Stimulated activated CD8-positive, alpha-beta memory T cell treated with anti-CD3 and anti-CD28 coated beads, Interleukin-4, amount 100 ng/mL, for 1 hour (primary cell): ENCODE measurements at places on chromosomes 2 and 18.
A peak's percentile ranks its signal among the peaks of the same experiment; 100 is the strongest.

DNA sequence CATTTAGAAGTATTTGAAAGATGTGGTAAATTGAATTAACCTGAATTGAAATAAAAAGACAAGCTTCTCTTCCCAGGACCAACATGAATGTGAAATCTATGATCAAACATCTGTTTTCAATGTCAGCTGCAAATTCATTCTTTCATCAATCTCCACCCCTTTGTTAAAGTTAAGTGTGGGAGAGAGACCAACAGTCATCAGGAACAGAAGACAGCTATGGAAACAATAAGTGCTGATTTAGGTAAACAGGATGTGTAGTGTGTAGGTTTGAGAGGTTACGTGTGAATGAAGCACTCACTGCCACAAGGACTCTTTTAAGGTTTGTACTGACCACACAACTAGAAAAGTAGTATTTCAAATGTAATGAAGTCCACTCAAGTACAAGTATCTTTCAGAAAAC is 1659.8 kb upstream of the CELF4 start:
- no peak for DNase-seq

DNA sequence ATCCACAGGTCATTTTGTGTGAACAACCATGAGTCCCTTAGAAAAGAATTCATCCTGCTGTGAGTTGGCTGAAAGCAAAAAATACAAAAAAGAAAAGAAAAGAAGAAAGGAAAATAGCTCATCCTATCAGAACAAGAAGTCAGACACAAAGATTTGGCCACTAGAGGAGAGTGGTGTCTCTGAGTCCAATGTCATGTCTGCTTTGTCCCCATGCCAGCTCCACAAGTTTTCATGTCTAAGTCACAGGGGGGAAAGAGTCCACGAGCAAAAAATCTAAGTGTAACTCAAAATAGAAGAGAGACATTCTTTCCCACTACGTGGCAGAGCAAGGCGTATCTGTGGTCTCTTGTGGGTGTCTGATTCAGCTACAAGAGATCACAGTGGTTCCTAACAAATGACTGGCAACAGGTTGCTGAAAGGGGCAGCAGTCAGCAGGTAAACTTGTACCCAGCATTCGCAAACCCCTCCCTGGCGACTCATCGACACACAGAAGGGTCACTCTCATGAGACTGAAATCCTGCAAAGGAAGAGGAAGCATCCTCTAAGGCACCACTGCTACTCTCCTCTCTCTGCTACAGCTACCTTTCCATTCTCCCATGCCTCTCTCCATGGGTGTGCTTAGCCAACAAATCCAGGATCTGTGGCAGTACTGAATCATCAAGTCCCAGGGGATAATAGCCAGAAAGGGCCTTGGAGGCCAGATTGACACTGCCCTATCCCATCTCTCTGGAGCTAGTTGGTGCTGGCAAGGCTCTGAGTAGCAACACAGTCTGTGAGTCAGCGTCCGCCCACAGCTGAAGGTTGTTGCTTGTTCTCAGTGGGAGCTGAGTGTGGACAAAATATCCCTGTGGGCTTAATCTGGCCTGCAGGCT is 123.0 kb upstream of the SLC39A10 start:
- peak; percentile 25 for DNase-seq

DNA sequence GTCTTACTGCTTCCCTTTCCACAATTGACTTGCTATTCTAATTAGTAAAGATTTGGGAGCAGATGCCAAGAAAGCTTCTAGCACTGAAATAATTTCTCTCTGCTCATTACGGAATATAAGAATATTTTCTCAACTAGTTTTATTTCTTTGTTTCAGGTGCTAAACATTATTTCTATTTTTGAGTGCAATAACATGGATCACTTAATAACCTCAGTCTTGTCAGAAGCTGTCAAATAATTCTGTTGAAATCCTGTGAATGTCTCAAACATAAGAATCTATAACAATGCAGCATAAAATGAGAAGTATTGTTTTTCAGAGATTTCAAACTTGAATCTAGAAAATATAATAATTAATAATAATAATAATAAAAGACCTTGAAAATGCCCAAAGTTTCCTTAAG is 1221.0 kb downstream of the DSC3 start:
- no peak for DNase-seq

GRCh38 chr2:202541137-202541536 is 93.6 kb upstream of the FAM117B start:
- no peak for DNase-seq

DNA sequence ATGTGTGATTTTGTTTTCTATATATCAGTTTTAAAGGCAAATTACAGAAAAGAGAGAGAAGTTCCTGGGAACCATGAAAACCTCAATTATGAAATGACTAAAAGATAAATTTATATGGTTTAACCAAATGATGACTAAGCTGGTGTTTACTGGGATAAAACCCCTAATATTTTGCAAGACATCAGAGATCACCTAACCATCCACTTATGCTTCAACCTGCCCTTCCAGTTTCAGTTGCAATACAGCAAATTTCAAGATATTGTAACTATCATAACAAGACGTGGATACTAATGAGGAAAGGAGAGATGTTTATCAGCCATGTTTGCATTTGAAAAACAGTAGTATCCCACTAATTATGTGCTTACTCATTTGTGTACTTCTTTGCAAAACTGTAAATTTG is 108.2 kb downstream of the GAREM1 start:
- DNase-seq, result no peak

GRCh38 chr2:132691556-132691955 is 21.6 kb upstream of the LYPD1 start:
- DNase-seq, result no peak

DNA sequence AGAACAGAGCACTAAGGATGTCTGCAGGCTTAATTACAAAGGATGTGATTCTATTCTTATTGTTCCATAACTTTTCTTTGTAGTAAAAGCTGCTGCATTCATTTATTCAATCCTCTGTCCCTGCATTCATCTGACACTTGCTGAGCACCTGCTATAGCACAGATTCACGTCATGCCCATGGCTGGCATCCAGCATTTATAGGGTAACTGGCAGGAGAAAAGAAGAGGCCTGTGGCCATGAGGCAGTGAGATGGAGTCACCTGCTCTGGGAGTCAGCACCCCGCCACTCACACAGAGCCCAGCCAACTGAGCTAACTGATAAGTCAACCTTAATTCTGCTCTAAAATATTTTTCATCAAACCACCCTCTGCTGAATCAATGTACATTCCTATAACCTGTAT is 18.3 kb upstream of the CDC42EP3 start:
- DNase-seq, result no peak

DNA sequence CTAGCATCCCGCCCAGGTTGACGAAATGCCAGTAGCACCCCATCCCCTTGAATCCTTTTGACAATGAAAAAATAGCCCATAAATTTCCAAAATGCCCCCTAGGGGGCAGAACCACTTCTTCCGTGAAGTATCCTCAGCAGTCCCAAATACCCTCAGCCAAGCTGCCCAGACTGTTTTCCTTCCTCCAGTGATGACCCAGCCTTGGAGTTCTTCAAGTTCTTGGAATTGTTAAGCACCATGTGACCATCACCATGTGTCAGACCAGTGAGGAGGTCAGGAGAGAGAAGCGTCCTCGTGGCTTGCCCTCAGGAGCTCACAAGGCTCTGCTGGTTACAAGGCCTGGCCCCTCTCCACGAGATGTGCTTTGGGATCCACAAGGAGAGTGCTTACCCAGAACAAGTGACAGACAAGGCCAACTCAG is 1.4 kb upstream of the SLC23A3 start:
- DNase-seq, result no peak

DNA sequence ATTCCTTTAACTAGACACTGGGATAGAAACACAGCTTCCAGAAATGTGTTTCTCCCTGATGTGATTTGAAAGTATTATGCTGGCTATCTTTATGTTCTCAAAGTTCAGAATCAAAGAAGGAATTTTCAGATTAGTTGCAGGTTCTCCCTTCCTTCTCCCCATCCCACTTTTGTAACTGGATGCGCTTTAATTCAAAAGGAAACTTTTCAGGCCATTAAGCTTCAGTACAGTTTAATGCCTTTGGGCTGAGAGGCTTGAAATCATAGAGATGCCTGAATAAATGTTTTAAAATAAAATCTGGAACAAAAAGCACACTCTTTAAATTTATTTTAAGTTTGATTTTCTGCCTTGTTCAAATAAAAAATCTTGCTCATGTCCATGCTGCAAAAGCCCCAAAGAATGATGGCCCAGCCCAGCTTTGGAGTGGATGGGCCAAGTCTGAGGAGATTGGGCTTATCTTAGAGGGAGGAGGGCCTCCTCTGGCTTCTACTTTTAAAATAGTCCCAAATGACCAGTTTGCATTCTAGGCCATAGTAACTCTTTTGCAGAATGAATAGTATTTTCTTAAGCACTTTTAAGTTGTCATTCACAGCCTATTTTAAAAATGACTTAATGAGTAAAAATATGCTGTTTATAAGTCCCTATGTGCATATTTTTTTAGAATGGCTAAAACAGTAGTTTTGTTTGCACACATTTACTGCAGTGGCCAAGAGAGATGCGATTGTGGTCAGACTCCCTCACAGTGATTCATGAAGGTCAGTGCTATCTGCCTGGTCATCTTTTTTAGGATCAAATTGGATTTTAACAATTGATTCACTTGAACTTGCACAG is 129.2 kb downstream of the MTX2 start:
- no peak for DNase-seq

- no peak for DNase-seq
Measured at GRCh38 chr18:36396190-36396589, 98.7 kb downstream of the FHOD3 start.

DNA sequence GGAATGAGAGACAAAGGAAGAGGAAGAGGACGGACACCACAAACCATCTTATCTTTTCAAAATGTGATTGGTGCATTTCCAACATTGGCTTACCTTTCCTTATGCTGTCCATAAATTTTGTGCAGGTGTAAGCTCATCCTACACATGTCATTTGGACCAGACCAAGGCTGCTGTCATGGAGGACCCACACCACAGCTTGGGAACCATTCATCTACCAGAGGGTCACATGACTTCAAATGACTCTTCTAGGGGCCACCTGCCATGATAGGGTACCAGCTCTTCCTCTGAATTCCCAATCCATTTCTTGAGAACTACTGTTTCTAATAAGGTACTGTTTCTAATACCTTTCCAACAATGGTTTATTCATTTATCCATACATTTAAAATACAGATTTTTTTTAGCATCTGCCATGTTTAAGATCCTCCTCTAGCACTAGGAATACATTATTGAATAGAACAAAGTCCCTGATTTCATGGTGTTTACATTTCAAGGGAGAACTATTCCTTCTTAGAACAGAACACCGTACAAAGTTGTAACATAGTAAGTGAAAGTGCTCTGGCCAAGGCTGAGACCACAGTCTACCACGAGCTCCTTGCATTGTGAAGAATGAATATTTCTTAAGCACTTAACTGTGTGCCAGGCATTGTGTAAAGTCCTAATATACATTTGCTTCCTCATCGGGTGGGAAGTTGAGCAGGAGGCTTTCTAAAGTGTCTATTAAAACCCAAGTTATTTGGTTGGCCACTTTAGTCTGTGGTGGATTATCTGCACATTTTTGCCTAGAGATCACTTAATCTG is 246.1 kb upstream of the FN1 start:
- no peak for DNase-seq

- no peak for DNase-seq
Measured at GRCh38 chr18:75517286-75517685, 89.8 kb upstream of the SMIM21 start.

DNA sequence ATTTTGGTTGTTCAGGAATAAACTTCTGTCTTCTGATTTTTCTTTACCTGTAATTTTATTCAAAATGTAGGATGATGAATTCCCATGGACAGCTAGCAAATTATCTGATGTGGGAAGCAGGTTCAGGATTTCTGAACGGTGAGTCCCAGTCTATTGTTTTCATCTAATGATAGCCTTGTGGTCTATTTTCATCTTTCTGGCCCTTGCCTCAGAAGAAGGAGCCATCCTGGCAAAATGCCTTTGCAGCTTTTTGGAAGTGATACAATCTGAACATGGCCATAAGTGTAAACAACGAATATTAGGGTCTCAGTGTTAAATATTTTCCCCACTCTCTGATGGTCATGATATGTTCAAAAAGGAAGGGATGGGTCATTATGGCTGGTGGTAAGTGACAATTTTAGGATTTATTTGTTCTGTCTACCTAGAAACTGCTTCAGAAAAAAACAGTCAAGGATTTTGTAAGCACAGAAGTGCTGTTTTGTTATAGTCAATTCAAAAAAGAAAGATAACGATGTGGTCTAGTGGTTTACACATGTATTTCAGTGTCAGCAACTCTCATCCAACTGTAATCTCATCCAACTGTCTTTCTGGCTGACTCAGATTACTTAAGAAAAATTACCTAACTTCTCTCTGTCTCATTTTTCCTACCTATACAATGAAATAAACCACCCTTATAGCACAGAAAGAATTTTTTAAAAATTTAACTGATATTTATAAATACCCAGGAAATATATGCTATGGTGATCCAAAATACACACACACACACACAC is 272.6 kb upstream of the ERBB4 start:
- DNase-seq, result no peak

- no peak for DNase-seq
Measured at GRCh38 chr2:81974216-81974615, 1669.7 kb upstream of the LRRTM1 start.

GRCh38 chr2:168912901-168913369 is 11.8 kb downstream of the G6PC2 start:
- DNase-seq, result no peak

DNA sequence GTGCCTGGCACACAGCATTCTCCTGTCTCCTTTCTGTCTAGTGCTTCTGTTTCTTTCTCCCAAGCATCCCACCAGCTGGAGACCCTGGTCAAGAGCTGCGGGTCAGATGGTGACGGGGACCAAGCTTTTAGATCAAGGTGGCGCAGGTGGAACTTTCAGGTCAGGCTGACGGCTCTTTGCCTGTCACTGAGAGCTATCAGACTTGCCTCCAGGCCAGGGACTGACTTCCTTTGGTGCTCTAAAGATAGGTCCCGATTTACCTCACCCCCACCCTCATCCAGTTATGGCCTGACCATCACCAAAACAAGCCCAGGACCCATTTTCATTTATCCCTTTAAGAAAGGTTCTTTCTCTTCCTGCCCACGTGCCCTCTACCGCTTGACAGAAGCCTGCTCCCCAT is 1.2 kb upstream of the EMILIN1 start:
- DNase-seq, result no peak

GRCh38 chr2:120522151-120522751 is 176.3 kb downstream of the INHBB start:
- no peak for DNase-seq

DNA sequence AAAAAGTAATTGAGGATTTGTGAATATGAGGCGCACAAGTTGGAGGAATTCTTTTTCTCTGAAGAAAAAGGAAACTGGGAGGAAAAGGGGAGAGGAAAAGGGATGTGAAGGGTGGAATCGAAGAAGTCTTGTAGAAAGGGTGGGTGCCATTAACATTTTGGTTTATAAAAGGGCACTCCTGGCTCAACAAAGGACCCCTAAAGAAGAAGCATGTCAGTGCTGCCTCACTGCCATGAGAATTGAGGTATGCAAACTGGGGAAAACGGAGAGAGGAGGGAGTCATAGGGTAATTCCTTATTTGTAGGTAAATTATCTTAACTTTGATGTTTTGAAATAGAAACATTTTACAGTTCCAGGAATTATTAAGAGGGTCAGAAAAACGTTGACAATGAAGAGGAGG is 207.2 kb downstream of the NAPG start:
- DNase-seq, result no peak

- no peak for DNase-seq
Measured at GRCh38 chr18:35470435-35470834, 27.3 kb downstream of the INO80C start.

- no peak for DNase-seq
Measured at GRCh38 chr2:62713837-62714236, 8.3 kb downstream of the EHBP1 start.
